Keratinocyte (primary cell): ENCODE measurements at places on chromosomes 2 and 18. TPM values are rescaled to one million over a fixed set of nuclear protein-coding genes. Genes with fewer than 3 reads are reported as not detected.

Gene PTPRM
- polyA plus RNA-seq = 42.3 to 90.7 TPM (median 54.5 TPM) in 3 replicates

Gene DYNAP
- polyA plus RNA-seq = 0.07 TPM in 1 of 3 replicates, not detected in the others

DNA sequence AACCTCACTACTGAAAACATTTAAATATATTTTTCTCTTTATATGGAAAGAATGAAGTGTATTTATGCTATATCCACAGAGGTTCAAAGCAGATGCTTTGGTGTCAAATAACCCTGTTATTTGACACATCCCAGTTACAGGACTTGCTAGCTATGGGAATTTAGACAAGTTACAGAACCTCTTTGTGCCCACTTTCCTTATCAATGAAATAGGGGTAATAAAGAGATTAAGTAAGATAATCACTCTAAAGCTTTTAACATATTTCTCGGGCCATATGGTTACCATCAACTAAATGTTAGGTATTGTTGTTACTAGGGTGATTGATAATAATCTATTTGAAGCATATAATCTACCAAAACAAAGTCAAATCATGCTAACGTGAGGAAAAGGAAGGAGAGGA lies 1660.6 kb upstream of the NXPH2 start:
- DNase-seq = no peak
- H3K36me3 ChIP-seq = no peaks in the 10 kb centered on the region
- no peak overlapping the region for H3K4me3 ChIP-seq
- H3K27me3 ChIP-seq = no peaks in the 10 kb centered on the region
- no peak overlapping the region for H3K27ac ChIP-seq

DNA sequence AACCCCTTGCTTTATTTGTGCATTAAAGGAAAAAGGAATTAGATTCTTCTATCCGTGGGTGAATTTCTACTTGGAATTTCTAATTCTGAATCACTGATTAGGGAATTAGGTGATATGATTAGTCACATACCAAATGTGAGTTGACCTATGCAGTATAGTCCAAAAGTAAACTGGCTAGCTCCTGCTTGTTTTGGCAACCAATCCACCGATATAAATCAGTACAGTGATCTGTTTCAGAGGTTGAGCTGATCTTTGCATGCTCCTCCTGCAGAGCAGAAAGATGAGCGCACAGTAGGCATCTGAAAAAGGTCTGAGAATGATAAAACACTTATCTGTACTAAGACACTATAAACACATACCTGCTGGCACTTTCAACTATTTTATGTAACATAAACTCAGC lies 86.6 kb downstream of the LRP1B start:
- no peaks in the 10 kb centered on the region for H3K36me3 ChIP-seq
- H3K27ac ChIP-seq = no peak overlapping the region
- H3K27me3 ChIP-seq = no peaks in the 10 kb centered on the region
- no peaks in the 10 kb centered on the region for H3K4me1 ChIP-seq
- no peak for DNase-seq

GRCh38 chr2:121490584-121491133 lies 40.0 kb upstream of the RNU4ATAC start:
- no peak overlapping the region for H3K27ac ChIP-seq
- peaks cover 34% of the 10 kb centered on the region for H3K4me1 ChIP-seq
- no peak for DNase-seq
- no peaks in the 10 kb centered on the region for H3K36me3 ChIP-seq
- no peaks in the 10 kb centered on the region for H3K27me3 ChIP-seq

DNA sequence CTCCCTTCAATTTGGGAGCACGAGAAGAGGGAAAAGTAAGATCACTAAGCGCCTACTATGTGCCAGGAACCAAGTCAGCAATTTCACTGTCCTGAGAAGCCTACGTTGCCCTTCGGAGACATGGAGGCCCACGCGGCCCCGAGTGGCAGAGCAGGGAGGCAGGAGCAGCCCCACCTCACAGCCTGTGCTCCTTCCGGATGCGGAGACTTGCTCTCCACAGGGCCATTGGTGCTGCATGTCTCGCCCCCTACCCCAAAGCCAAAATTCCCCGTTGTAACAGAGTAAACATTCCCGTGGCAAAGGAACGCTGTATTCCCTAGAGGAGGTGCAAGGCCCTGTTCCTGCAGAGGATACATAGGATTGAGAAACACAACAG lies 4.5 kb downstream of the SLC14A2 start:
- no peaks in the 10 kb centered on the region for H3K27me3 ChIP-seq
- no peak overlapping the region for H3K27ac ChIP-seq
- no peak overlapping the region for H3K4me3 ChIP-seq
- no peak for DNase-seq
- peaks cover 26% of the 10 kb centered on the region for H3K4me1 ChIP-seq

GRCh38 chr2:237309011-237309410 lies 105.0 kb downstream of the COL6A3 start:
- H3K36me3 ChIP-seq = no peaks in the 10 kb centered on the region
- peaks cover 19% of the 10 kb centered on the region for H3K4me1 ChIP-seq
- H3K27ac ChIP-seq = no peak overlapping the region
- no peak overlapping the region for H3K4me3 ChIP-seq
- H3K27me3 ChIP-seq = no peaks in the 10 kb centered on the region
- no peak for DNase-seq

GRCh38 chr2:235264121-235264493 lies 229.7 kb upstream of the AGAP1 start:
- DNase-seq = no peak
- peaks cover 6% of the 10 kb centered on the region for H3K4me1 ChIP-seq
- H3K27me3 ChIP-seq = no peaks in the 10 kb centered on the region
